CD8-positive, alpha-beta memory T cell (primary cell): ENCODE measurements at places on chromosomes 6 and 20. TPM values are rescaled to one million over a fixed set of nuclear protein-coding genes. Genes with fewer than 3 reads are reported as not detected.

- DNase-seq: no peak
These were observed 121.3 kb downstream of the TFAP2C start for GRCh38 chr20:56750430-56750829.

CFAP61 gene
- total RNA-seq: not detected

CABLES2 gene
- total RNA-seq: 9.2 TPM

SYCP2L gene
- total RNA-seq: not detected

LY6G6D gene
- total RNA-seq: not detected

- DNase-seq: no peak
These were observed 59.0 kb downstream of the RIN2 start for GRCh38 chr20:19817017-19817416.

REM1 gene
- not detected for total RNA-seq

DNA sequence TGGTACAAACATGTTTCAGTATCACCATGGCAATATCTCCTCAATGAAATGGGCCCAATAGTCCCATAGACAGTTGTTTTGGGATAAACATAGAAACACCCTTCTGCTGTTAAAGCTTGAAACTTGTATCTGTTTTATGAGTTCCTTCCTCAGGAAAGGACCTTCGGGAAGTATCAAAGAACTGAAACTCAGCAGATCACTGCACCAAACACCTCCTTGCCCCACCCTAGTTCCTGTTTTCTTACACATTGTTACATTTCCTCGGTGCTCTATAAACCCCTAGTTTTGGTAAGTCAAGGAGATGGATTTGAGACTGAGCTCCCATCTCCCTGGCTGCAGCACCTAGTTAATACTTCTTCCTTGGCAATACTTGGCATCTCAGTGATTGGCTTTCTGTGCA, 73.8 kb upstream of the ECI2 start:
- no peak for DNase-seq

GRCh38 chr6:154605178-154605881, 94.8 kb upstream of the CNKSR3 start:
- no peak for DNase-seq

DNA sequence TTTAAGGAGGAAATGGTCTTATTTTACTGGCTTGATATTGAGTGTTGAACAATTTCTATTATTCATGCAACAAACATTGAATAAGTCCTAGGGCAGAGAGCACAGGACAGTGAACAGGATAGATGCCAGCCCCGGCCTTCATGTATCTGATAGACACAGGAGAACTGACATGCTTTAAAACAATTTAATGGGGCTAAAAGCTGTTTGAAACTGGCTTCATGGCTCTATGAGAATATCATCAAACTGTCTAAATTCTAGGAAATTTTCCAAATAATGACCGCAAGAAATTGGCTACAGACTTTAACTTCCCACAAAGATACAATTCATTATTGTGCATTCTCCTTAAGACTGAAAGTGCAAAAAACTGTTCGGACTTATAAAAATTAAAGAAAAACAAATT, 69.0 kb downstream of the ID4 start:
- DNase-seq: no peak

DNA sequence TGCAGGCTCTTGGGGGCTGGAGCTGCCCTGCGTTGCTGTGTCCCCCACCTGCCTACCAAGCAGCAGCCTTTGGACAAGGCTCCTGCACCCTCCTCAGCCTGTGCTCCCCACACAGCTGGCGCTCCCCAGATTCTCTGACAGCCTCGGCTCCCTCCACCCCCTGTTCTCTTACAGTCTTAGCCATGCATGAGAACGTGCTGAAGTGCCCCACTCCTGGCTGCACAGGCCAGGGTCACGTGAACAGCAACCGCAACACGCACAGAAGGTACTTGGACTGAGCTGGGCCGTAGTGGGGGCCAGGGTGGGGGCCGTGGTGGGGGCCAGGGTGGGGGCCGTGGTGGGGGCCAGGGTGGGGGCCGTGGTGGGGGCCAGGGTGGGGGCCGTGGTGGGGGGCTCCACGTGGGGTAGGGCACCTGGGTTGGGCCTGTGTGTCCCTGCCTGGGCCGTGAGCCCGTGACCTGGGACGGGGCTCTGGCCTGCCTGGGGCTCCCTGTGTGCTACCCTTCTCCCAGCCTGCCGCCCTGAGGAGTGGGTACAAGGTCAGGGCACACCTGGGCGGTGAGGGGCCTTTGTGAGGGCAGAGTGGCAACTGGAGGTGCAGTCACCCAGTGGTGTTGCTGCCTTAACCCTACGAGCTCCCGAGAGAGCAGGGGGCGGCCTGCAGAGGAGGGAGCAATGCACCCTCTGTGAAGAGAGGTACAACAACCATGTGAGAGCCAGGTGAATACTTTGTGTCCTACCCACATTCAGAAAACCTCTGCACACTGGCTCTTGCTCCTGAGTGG, 43.5 kb upstream of the PCMTD2 start:
- DNase-seq: no peak

PLN gene
- not detected for total RNA-seq

- DNase-seq: no peak
These were observed 3.0 kb upstream of the CTNNBL1 start for GRCh38 chr20:37690626-37691369.

TMEM74B gene
- 0.18 TPM for total RNA-seq

GRCh38 chr20:57425150-57426013, 34.2 kb downstream of the RBM38 start:
- DNase-seq: no peak

GRCh38 chr6:62669831-62670230, 383.8 kb upstream of the KHDRBS2 start:
- no peak for DNase-seq

DNA sequence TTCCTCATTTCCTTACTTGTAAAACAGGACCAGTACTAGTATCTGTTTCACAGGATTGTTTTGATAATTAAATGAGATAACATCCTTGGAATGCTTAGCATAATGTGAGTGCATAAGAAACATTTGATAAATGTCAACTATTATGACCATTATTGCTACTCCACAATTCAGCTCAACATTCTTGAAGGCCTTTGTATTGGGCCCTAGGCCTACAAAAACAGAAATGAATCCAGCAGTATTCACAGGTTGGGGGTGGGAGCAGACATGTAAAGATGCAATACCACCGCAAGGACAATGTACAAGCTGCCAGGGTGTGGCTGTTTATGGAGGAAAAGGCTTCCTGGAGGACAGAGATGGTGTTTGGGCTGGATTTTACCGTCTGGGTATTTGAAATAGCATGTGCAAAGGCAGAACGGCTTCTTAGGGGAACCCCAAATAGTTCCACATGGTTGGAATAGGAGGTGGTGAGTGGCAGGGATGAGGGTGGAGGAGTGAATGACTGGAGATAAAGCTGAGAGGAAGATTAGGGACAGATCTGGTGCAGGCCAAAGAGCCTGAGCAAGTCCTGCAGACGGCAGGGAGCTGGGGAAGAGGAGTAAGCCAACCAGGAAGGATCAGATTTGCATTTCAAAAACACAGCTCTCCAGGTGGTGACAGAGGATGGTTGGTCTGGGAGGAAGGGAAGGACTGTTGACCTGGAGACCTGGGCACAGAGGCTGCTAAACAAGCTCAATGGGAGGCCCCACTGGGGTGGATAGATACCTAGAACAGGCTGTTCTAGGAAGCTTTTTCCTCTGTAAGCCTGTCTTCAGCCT, 57.0 kb upstream of the EPB41L1 start:
- no peak for DNase-seq

BEND6 gene
- total RNA-seq: not detected

LY6G5C gene
- 3.5 TPM for total RNA-seq

GRCh38 chr6:33007831-33008400, 1.5 kb downstream of the HLA-DOA start:
- DNase-seq: no peak

OR10C1 gene
- total RNA-seq: not detected

TP53TG5 gene
- not detected for total RNA-seq

GRCh38 chr20:4546342-4546741, 175.4 kb upstream of the PRND start:
- DNase-seq: no peak

DNA sequence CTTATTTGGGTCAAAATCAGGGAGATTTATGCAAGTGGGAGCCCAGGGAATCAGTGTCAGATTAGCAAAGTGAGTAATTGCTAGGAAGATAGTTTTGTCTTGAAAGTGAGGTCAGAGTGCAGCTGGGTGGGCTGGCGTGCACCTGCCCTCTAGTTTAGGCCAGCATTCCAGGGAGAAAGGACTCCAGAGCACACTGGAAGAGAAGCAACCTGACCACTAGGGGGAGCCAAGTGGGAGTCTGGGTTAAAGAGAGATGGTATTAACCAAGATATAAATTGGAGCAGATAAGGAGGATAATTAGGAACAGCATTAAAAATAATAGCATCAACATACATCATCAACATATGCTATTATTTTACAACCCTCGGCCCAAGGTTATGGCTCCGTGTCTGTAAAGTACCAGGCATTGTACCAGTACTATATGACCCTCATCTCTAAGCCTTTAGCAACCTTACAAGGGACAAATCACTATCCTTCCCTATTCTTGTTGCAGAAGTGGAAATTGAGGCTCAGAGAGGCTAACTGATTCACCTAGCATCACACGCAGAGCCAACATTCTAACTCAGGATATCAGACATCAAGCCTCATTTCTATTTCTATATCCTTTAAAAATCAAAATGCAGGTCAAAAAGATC, 57.8 kb downstream of the SLC2A10 start:
- no peak for DNase-seq

DNA sequence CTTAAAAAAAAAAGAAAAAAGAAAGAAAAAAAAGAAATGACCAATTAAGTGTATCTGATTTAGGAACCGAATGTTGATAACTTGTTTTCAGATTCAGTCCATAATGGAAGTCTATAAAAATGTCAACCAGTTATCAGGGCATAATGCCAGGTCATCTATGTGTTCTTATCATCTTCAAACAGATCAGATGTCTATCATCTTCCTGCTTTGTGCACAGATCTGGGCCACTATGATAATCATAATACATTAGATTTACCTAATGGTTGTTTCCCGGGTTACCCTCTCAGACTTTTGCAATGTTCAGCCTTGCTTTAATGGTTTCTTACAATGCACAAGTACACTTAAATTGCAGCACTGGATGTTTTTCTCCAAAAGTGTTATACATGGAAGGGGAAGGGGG, 100.6 kb downstream of the NKAIN2 start:
- no peak for DNase-seq

NFATC2 gene
- total RNA-seq: 63.0 TPM

MAFB gene
- 2.0 TPM for total RNA-seq

MYLK4 gene
- total RNA-seq: 0.22 TPM

DNA sequence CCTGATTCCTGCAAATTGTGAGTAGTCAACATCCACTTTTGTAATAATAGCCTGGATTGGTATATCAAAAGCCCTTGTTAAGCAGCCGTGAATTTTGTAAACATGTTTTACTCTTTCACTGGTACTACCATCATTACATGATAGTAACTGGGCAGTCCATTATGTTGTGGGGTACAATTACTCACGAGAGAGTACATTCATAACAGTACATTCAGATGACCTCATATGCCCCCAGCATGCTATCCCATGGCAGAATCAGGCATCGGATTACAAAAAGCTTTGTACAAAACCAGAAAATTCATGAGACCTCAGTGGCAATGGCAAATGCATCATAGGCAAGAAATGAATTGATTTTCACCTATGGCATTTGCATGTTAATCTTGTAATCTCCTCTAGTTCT, 166.2 kb downstream of the EPM2A start:
- DNase-seq: no peak

GRCh38 chr20:32385541-32385940, 27.4 kb downstream of the ASXL1 start:
- DNase-seq: no peak

DNA sequence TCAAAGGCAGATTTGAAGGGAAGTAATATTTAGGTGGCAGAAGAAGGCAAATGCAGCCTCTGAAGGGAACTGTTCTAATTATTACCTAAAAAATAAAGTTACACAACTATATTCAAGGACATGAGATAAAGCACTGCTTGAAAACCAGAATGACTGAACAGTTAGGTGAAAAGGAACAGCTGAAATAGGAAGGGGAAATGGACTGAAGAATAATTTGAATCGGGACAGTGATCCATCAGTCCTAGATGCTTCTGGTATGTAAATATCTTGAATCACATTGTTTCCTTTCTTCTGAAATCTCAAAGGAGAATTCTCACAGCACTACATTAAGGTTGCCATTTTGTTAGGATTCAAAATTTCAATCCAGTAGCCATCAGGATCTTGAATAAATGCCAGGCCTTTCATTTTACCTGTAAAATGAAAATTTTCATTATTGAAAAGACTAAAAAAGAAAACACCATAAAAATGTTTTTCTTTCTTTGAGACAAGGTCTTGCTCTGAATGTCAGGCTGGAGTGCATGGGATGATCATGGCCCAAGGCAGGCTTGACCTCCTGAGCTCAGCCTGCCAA, 25.9 kb downstream of the GLO1 start:
- no peak for DNase-seq

DNA sequence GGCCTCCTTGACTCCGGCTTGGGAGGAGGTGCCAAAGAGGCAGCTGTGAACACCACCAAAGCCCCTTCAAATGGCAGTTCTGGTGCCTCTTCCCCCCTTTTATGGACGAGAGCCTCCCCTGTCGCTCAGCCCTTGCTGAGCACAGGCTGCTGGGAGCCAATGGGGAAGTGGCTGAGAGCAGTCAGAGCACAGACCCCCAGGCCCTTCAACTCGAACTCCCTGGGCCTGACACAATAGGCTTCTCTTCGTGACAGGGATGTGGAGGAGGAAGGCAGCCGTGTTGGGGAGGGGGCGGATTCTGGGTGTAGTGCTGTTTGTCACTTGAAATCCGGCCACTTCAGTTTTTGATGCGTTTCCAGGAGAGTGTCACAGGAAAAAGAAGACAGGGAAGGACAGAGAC, at the start of gene PDYN:
Gene PDYN, minus strand, starts transcription at position 73 of the 400 bp plus-strand sequence. CDS start 10,974 bp downstream, outside the sequence.
- no peak for DNase-seq

SYCP2 gene
- 3.4 TPM for total RNA-seq

- DNase-seq: no peak
These were observed 2.5 kb upstream of the POU5F1 start for GRCh38 chr6:31172973-31173384.

DNA sequence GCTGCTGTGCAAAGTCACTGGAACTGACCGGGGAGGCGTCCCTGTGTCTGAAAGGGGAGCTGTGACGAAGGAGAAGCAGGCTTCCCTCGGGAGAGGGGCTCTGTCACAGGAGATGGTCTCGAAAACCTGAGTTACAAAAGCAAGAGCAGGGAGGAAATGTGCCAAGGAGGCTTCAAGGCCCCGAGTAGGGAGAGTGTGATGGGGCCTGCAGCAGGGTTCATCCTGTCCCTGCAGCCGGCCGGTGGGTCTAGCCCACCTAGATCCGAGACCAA, 16.7 kb downstream of the DYNLT1 start:
- DNase-seq: no peak

- DNase-seq: no peak
These were observed 7.5 kb downstream of the SLC22A23 start for GRCh38 chr6:3449321-3449720.
